CD4-positive, alpha-beta T cell treated with Interleukin-12 subunit alpha and Interleukin-12 subunit beta, for 1 hour (primary cell): ENCODE measurements at places on chromosomes 1 and 21.

DNA sequence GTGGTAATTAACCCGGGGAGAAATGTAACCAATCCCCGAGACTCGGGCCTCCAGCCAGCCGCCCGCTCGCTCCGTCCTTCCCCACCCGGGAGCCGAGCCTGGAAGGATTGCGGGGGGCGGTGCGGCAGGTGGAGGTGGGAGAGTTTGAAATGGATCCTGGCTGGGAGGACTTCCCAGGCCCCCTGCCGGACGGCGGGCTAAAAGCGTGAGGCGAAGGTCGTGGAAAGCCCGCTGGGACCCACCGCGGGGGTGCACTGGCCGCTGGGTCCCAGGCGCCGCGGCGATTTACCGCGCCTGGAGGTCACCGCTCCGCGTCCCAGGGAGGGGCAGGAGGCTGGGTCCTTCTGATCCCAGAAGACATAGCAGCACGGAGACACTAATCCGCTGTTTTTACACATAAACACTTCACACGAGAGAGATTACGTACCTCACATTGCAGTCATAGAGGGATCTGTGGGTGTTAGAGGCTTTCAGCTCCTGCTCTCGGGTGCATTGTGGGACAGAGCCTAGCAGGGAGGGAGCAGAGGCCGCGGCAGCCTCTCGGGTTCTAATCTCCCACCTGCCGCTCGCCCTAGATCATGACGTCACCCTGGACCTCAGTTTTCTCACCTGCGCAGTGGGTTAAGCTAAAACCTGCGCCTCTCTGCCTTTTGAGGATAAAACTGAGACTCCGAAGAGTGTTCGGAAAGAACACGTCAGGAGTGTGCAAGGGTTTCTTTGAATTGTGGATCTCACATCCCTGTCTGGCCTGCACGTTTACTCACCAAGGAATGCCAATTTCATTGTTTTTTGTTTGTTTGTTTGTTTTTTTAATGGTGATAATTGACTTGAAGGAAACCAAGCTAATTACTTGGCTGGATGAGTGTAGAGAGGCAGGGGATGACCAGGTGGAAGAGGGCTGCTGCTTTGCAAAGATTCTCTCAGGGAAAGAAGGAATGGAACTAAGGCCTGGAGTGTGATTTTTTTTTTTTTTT lies 17.1 kb upstream of the TMEM9 start:
- DNase-seq, result peak; percentile 45

DNA sequence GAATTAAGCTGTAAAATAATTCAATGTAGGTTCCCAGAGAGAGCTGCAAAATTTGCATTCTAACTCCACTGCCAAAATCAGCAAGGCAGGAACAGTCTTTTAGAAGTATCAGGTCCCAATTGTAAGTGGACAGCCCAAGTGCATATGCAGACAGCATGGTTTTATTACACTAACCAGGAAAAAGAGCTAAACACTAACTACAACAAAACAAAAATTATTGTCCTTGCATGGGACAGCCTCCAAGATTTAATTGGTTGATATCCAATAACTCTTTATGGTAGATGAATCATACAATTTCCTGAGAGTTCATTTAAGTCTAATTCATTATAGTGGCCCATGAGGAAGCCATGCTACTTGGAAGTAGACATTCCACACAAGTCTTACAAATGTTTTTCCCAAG lies 154.3 kb upstream of the ZNF648 start:
- no peak for DNase-seq

GRCh38 chr1:220747437-220748088 lies 559 bp upstream of the MTARC2 start:
- DNase-seq, result no peak

GRCh38 chr1:1826356-1827088 lies 48.3 kb upstream of the NADK start:
- no peak for DNase-seq

DNA sequence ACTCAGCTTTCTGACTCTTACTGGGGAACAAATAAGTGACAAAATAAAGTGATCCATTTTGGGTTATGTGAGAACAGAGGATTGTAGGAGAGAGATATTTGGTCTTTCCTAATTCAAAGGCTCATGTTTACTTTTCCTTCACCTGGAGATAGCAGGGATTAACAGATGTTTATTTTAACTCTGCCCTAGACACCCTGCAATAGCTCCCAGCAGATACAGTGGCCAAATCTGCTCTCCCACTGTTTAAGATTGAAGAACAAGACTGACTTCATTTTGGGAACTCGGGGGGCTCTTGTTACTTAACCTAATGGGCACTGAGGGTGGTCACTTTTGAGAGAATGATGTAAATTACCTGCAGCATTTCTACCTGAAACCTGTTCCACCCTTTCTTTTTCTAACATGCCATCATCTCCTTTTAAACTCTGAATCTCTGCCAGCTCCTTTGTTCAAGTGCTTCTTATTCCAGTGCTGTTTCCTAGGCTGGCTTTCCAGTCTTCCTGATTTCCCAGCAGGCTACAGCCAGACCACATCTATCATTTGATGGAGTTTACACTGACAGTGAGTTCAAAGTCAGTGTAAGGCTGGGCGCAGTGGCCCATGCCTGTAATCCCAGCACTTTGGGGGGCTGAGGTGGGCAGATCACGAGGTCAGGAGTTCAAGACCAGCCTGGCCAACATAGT lies 90.0 kb downstream of the SELENOF start:
- DNase-seq, result no peak

GRCh38 chr1:213227458-213227857 lies 176.4 kb downstream of the RPS6KC1 start:
- DNase-seq, result no peak

- no peak for DNase-seq
Measured at GRCh38 chr1:36522021-36522420, 39.3 kb upstream of the CSF3R start.

DNA sequence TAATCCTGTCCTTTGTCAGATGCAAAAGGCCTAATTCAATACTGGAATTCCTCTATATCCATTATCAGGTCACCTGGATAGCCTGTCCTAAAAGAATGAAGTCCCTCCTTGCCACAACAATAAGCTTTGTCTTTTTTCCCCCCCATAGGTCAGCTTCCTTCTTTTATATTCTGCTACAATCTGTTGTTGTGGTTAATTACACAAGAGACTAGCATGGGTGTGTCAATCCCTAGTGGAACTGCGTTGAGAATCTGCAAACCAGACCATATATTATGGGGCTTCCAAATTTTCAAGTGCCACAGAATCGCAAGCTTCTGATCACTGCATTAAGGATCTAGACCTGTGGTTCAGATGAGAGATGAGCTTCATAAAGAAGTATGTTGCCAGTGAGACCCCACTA lies 349.6 kb downstream of the SMYD3 start:
- DNase-seq, result no peak

- DNase-seq, result no peak
Measured at GRCh38 chr1:200487650-200488049, 77.8 kb upstream of the ZNF281 start.

GRCh38 chr21:15001857-15002606 lies 62.8 kb downstream of the NRIP1 start:
- no peak for DNase-seq

GRCh38 chr1:214427871-214428277 lies 123.5 kb downstream of the PTPN14 start:
- peak; percentile 62 for DNase-seq

DNA sequence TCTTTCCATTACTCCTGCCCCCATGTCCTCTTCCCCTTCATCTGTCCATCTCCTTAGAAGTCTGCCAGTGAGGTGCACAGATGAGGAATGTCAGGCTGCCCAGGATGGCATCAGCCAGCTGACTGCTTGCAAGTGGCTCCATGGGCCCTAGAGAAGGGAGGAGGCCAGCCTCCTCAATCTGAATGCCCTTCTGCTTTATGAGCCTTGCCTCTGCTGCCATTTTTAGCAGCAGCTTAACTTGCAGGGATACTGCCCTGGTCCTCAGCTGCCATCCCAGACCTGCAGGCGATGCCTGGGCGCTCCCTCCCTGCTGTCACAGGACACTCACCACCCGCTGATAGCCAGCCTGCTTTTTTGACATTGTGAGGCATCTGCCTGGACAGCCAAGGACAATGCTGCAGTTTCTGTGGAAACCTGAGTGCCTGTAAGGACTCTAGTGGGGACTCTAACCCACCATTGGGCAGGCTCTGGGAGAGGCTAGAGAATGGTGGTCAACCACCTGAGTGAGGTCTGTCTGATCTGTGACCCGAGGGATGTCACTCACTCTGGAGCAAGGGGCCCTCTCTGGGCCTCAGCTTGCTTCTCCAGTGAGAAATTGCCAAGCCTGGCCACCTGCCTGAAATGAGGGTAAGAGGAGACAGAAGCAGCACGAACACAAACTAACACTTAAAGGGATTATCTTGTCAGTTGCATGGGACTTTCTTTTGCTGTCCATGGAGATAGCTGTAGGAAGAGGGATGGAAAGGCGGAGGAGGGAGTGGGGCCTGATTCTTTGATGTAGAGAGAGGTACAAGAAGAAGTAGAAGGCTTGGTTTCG lies 185.0 kb downstream of the MIS18A start:
- no peak for DNase-seq

DNA sequence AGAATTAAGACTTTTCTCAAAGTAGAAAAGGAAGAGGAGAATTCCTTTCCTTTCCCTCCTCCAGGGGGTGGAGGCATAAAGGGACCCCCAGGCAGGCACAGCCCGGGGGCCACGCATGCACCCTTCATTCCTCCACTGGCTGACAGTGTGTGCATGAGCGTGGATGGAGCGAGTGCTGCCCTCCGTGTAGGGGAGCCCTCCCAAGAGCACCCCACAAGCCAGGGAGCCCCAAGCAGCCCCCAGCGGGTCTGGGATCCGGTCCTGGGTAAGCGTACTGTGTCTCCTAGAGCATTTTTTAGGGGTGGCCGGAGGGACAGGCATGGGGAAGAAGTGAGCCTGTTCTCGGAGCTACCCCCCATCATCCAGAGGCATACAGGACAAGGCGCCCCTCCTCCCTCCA lies 120.5 kb downstream of the SIK1 start:
- DNase-seq, result no peak

DNA sequence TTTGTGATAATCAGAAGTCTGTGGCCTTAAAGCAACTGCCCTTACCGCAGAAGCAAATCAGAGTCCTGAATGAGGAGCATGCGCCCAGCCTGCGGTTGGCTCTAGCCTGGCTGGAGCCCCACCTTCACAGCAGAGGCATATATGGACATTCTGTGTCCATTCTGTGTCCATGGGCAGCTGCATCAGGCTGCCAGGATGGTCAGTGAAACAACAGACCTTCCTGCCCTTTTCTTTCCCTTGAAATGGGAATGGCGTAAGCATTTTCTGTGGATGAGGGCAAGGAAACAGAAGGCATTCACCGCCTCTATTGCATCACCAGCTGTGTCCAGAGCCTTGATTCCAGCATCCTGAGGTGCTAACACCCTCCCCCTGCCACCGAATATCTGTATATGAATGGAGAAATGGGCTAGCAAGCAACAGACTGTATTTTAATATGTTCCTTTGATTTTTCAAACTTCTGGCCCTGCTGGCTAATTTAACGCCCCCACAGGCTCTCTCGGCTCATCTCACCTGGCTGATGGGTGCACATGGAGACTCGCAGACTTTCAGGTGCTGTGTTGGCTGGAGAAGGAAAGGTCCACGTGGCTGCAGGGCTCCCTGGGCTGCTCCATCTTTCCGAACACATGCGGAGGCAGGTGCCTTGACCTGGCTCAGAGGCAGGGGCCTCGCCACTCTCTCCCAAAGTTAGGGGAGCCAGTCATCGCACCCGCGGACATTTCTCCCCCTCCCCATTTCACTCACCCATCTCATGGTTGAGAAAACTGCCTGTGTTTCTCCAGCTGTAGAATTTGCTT lies 159.2 kb downstream of the GALNT2 start:
- no peak for DNase-seq

GRCh38 chr1:231638647-231639046 lies 12.1 kb downstream of the DISC1 start:
- no peak for DNase-seq

- no peak for DNase-seq
Measured at GRCh38 chr1:17014671-17015567, 3.2 kb upstream of the ATP13A2 start.

DNA sequence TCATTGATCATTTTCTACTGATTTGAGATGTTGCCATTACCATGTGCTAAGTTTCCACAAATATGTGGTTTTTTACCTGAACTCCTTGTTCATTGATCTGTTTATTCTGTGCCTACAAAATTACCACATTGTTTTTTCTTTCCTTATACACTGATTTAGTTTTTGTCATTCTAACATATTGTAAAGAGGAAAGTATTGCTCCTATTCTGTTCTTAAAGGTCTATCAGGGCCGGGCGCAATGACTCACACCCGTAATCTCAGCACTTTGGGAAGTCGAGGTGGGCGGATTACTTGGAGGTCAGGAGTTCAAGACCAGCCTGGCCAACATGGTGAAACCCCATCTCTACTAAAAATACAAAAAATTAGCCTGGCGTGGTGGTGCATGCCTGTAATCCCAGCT lies 75.1 kb downstream of the CAMTA1 start:
- no peak for DNase-seq

DNA sequence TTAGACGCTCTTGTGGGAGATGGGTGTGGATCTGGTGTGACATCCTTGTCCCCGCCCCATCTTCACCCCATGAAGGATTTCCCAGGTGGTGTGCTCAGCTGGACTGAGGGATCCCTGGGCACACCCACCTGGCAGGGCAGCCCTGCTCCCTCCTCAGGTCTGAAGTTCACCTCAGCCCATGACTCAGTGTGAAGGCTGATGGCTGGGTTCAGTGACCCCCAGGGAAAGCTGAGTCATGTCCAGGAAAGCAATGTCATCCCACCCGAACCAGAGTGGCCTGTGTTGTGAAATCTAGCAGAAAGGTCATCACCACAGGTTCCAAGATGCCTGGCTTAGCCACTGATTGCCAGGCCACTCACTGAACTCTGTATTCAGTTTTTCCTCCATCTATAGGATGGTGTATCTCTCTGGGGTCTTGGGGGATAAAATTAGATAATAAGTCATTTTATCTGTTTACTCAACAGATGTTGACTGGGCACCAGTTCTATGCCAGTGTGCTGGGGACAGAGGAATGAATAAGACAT lies 97.7 kb upstream of the JUN start:
- no peak for DNase-seq

DNA sequence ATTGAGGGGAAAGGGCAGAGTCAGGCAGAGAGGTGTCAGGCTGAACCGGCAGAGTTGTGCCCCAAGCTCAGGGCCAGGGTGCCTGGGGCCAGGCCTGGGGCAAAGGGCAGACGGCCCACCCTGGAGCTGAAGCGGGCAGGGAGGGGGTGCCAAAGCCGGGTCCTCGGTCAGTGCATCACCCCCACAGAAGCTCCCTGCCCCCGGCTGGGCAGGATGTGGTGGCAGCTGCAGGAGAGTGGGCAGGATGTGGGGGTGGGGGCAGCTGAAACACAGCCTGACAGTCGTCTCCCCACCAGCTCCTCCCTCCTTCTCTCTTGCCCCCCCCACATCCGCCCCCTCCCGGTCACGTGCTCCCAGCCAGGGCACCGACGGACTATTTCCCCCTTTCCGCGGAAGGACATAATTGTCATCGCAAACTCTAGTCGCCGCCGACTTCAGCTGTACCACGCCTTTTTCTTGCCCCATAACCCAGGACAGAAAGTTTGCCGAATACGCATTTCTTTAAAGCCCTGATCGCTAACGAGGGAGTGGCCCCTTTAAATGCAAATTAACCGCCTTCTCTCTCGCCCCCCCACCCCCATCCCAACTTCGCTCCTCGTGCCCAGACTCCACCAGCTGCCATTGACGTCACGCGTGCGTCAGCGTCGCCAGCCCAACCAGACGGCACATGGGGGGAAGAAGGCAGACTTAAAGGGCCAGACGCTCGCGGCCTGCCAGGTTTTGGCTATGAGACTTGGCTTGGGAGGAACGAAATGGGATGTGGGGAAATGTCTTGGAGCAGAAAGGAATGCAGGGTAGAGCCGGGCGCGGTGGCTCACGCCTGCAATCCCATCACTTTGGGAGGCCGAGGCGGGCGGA lies 4.5 kb upstream of the MEF2D start:
- peak; percentile 99 for DNase-seq
